ENCODE measurements at places on chromosomes 1 and 21.
A peak's percentile ranks its signal among the peaks of the same experiment; 100 is the strongest.

- DNase-seq, result no peak
These were observed 1012.7 kb downstream of the ADGRL2 start for GRCh38 chr1:82813386-82813785.

DNA sequence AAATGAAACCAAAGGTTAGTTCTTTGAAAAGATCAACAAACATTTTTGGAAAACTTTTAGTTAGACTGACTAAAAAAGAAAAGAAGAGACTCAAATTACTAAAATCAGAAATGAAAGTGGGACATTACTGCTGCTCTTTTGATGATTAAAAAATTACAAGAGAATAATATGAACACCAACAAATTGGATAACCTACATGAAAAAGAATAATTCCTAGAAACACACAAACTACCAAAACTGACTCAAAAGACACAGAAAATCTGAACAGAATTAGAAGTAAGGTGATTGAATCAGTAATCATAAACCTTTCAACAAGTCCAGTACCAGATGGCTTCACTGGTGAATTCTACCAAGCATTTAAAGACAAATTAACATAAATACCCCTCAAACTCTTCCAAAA is 5.6 kb downstream of the KIFAP3 start:
- peak; percentile 46 for DNase-seq

DNA sequence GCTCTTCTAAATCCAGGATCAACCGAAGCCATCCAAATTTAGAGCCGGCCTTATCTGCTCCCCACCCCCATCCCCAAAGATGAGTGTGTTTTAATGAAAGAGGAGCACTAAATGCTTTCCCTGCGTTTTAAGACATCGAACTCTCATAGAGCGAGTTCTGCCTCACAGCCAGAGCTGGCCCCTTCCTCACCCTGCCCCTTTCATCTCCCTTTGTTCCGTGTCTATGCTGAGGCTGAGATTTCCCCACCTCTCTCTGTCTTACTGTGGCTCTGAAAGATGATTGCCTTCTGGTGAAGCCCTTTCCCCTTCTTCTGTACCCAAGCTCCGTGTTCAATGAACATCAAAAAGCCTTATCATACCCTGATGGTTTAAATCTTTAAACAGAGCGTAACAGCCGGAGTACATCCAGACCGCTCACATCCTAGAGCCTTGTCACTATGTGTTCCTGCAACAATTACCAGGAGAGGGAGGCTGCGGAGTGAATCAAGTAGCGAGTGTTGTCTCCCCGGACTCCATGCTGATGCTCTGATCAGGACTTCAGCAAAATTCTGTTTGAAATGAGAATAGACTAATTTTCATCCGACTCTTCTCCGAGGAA is 110.1 kb downstream of the ZNF326 start:
- DNase-seq, result no peak

- DNase-seq, result no peak
These were observed 163.6 kb downstream of the TNFSF18 start for GRCh38 chr1:172887162-172887561.

DNA sequence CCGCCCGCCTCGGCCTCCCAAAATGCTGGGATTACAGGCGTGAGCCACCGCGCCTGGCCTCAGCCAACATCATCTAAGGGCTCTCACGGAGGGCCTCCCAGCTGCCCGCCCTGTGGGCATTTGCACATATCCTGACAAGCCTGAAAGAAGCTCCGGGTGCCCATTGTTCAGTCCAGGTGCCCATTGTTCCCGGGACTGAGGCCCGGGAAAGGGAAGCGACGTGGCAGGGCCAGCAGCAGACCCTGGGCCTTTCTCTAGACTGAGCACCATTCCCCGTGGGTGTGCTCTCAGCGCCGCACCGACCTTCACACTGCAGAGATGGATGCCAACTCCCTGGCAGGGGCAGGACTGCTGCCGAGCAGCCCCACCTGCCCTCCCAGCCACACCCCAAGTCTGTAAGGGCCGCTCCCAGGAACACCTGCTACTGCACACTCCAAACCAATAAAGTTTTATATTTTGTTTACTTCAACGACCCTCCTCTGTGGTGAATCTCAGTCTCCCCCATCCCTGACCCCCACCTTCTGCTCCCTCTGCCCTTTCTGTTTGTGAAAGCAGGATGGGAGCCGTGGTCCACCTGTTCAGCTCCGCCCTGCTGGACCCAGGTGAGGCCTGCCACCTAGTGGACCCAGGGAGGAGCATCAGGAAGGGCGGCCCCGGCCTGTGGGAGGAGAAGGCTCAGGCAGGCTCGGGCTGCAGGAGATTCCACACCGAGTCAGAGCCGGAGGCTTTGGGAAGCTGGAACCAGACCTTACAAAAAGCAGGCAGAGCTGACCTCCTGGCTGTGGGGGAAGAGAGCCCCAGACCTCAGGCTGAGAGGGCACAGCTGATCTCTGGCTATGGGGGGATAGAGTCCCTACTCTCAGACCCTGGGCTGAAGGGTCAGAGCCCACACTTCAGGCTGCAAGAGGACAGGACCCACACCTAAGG is 1.1 kb upstream of the TMEM82 start:
- peak; percentile 76 for DNase-seq

- no peak for DNase-seq
These were observed 35.6 kb upstream of the ERG start for GRCh38 chr21:38533887-38534286.

GRCh38 chr1:209486861-209487593 is 96.5 kb upstream of the CAMK1G start:
- DNase-seq, result no peak

- no peak for DNase-seq
These were observed 271.5 kb upstream of the BEND5 start for GRCh38 chr1:49048188-49048587.

GRCh38 chr1:153397924-153398651 is 7.2 kb upstream of the S100A8 start:
- DNase-seq, result no peak

GRCh38 chr1:86507935-86508582 is 38.8 kb upstream of the CLCA4 start:
- DNase-seq, result peak; percentile 13

GRCh38 chr1:22953057-22953739 is 19.5 kb downstream of the LACTBL1 start:
- no peak for DNase-seq

All from activated CD4-positive, alpha-beta T cell treated with anti-CD3 and anti-CD28 coated beads, Interleukin-10, Interleukin-2, amounts not matched to agents 100 ng/mL and 50 ng/mL, durations not matched to agents 16 hours and 8 hours (primary cell).